NCI-H226 (cell line): ENCODE measurements at places on chromosomes 3 and 15.

- no peak for DNase-seq
Measured at GRCh38 chr3:148970271-148970670, 21.1 kb upstream of the GYG1 start.

- DNase-seq = no peak
Measured at GRCh38 chr3:164658125-164658524, 420.2 kb downstream of the SI start.

DNA sequence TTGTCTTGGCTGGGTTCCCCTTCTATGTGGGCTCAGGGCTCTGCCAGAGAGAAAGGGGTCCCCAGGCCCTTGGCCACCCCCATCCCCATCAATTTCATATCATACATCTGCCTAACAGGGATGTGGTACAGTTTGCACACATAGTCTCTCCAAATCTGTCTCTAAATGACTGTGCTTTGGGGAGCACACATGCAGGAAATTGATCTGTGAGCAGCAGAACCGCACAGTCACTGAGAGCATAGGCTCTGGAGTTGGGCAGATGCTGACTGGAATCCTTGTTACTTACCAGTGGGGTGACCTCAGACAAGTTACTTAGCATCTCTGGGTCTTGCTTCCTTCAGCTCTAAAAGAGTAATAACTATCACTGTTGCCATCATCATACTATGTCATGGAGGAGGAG is 273.9 kb downstream of the ABHD5 start:
- DNase-seq = no peak

DNA sequence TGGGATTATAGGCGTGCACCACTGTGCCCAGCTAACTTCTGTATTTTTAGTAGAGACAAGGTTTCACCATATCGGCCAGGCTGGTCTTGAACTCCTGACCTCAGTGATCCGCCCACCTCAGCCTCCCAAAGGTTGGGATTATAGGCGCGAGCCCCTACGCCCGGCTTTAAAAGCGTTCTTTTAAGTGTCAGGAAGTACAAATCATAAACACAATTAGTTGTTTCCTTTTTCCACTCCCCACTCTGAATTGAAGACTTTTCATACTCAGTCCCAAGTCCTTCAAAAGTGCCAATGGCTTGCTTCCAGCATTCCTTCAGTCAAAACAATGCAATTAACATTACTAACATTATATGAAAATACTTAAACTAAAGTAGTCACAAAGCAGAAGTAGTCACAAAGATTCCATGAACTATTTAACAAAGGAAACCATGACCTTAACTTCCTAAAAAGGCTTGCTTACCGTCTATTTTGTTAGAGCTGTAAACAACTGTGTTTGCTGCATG is 8.1 kb downstream of the WDR82 start:
- no peak for DNase-seq
